ENCODE measurements at places on chromosomes 7 and 10.

- no peak for DNase-seq
Observed at GRCh38 chr10:96687317-96688012, 32.8 kb downstream of the PIK3AP1 start.

GRCh38 chr10:14686356-14686755, 88.3 kb downstream of the FAM107B start:
- no peak for DNase-seq

DNA sequence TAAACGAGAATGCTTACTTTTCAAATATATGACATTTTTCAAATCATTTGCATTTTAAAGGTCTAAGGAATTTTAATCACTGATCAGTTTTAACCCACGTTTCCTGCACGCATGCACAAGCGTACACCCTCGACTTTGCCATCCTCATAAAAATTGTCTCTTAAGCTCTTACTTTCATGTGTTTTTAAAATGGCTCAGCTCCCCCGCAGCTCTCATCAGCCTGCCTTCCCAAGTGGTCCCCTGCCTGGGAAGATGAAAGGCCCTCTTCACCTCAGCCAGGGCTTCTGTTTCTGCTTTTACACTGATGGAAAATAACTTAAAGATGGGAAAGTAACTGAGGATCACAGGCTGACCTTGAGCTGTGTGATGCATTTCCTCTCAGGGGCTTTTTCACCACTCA, 131.6 kb upstream of the LSM8 start:
- DNase-seq: no peak

DNA sequence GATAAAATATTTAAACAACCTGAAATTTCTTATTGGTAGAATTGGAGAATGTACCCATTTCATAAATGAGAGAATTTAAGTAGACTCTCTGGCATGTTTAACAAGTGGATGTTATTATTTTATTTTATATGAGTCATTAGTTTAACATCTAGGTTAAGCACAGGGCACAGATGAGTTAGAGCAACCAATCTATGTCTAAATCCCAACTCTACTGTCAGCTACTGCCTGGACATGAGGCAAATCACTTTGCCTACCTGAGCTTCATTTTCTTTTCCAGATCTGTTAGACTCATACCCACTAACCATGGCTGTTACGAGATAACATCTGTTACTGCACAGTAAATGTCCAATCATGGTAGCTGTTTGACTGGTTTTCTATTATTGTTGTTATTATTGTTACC, 251.1 kb downstream of the INHBA start:
- no peak for DNase-seq

GRCh38 chr7:116290740-116291139, 80.4 kb downstream of the TES start:
- DNase-seq: no peak

GRCh38 chr10:132716691-132717490, 69.1 kb downstream of the NKX6-2 start:
- no peak for DNase-seq

- DNase-seq: no peak
Observed at GRCh38 chr10:117201826-117202225, 4.5 kb downstream of the KCNK18 start.

- DNase-seq: no peak
Observed at GRCh38 chr10:14116837-14117236, 213.9 kb downstream of the FRMD4A start.

DNA sequence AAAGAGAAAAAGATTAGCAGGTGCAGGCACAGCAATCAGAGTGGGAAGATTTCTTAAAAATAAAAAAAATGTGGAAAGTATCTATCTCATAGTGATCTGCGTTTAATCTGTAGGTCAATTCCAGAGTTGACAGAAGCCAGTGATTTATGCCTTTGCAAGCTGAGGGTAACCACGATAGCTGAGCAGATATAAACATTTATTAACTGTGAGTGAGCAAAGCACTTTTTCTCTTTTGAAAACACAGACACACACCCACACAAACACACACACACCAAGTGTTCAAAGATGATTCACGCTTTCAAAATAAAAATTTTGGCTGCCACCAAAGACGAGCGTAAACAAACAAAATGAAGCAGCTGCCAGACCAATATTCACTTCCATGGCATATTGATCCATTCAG, 243.2 kb upstream of the SLC26A5 start:
- DNase-seq: no peak

DNA sequence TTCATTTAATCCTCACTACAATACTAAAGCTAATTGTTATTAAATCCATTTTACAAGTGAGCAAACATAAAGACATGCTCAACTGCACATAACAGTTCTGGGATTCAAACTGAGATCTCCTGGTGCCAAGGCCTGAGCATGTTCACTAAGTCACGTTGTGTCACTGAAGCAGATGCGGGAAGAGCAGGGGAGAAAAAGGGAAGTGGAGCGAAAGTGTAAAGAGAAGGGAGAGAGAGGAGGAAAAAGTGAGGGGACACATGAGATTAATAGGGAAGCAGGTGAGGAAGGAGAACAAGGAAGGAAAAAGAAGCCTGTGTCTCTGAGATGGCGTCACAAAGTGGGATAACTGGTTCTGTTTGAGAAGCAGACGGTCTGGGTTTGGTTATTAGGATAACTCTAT, 38.9 kb upstream of the KAT6B start:
- DNase-seq: no peak

GRCh38 chr7:112448891-112449290, 1.4 kb upstream of the IFRD1 start:
- DNase-seq: no peak

- DNase-seq: no peak
Observed at GRCh38 chr10:50396491-50397311, 145.4 kb upstream of the ASAH2 start.

DNA sequence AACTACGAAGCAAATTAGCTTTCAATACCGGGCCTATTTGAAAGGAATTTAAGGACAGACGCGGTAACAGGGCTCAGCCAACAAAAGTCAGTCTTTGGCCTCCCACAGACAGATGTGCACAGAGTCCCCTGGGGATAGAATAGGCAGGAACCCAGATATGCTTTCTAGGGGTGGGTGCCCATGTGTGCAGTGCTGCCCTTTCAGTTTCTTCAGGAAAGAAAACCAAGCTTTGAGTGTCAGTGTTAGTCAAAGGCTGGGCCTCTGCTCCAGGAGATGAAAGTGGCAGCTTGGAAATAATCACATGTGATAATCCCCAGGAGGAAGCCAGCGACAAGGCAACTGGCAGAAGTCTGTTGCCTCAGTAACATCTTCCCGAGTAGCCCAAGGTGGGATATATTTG, 43.8 kb upstream of the CSTF2T start:
- DNase-seq: no peak

- no peak for DNase-seq
Observed at GRCh38 chr7:29289156-29290021, 94.8 kb downstream of the CHN2 start.

- DNase-seq: no peak
Observed at GRCh38 chr10:32054094-32054493, 2.1 kb downstream of the KIF5B start.

GRCh38 chr10:71072823-71073210, 139.6 kb upstream of the UNC5B start:
- no peak for DNase-seq

DNA sequence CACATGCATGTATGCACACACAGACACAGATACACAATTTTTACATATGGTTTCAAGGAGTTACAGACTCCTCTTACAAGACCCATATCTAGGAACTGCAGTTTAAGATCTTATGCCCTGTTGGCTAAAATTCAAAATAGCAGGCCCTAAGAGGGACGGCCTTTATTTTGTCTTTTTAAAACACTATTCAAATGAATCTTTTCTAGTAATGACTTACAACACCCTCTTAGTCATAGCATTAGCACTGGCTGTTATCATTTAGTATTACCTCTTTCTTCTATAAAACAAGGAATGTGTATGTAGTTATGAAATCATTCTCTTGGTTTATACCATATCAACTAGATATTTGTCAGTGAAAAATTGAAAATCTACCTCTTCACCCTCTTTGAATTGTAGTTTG, 15.3 kb downstream of the PAPSS2 start:
- no peak for DNase-seq

DNA sequence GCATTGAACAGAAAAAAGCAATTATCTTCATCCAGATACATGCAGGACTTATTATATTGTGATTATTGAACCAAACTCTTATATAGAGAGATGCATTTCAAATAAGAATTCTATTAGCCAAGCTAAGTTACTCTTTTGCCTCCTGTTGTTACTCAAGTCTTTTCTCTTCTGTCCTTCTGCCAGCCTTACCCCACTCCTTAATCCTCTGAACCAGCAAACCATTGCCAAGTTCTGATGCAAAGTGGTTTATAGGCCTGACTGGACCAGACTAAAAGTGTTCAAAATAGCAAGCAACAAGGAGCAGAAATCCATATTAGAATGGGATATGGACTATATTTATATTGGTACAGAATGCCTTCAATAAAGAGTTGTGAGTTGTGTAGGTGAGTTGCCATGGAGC, 2.2 kb upstream of the SLC26A4 start:
- DNase-seq: no peak

DNA sequence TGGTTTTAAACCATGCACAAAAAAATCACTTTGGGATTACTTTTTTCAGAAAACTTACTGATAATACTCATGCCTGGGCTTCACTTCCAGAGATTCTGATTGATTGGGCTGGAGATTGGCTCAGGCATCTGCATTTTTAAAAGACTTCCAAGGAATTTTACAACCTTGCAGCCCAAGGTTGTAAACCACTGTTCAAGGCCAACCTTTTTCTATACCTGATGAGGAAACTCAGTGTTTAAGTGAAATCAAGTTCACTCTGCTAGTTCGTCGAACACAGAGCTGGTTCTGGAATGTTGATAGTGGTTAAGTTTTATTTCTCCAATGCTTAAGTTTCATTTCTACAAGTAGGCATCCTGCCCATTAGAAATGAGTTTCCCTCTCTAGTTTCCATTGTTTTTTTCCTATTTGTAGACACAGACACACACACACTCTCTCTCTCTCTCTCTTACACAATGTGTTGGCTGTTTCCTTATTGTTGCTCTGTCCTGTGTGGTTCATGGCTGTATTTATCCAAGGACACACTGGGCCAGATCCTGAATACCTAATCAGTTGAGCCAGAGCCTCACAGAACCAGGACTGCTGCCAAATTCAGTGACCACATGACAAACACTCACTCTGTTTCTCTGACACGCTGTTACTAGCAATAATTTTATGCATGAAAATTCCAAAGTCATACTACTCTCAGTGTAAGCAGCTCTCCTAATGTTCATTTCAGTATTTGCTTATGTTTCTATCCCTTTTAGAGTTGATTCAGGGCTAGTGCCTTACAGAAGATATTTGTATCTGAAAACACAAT, 3.7 kb upstream of the IFIT1B start:
- DNase-seq: no peak

DNA sequence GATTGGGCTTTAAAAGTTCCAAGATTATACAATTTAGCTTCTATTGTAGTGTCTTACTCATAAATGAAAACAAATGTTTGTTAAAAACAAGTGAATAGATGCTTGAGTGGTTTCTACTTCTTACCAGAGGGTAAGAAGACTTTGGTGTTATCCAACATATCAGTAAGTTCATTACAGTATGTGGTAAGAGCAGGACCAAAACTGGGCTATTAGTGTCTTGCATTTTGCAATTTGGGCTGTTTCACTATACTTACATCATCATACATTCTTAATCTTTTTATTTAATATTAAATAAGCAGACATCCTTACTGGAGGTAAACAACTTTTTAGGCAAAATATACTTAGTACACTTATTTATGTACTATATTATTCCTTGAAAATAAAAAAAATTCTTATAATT, 248.4 kb upstream of the HGF start:
- DNase-seq: no peak

GRCh38 chr10:27659786-27660185, 85.8 kb downstream of the MKX start:
- no peak for DNase-seq

- no peak for DNase-seq
Observed at GRCh38 chr10:12408472-12408871, 59.1 kb downstream of the CAMK1D start.

DNA sequence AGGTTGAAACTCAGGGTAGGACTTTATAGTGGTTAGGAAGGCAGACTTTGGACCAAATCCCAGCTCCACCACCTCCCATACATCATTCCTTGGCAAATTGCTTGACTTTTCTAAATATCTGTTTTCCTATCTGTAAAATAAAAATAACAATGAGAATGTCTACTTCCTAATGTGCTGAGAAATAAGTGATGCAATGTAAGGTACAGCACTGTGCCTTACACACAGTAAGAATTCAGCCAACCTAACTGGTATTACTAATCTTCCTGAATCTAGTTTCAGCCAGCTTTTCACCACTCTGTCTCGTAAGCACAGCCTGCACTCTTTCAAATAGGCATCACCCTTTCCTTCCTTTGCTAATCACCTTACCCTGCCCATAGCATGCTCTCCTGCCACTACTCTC, 9.7 kb downstream of the PRLHR start:
- no peak for DNase-seq

GRCh38 chr7:105013221-105013815, 687 bp upstream of the KMT2E start:
- peak; percentile 93 for DNase-seq

GRCh38 chr10:88493691-88494483, 89.2 kb downstream of the RNLS start:
- DNase-seq: peak; percentile 3

- no peak for DNase-seq
Observed at GRCh38 chr10:32981760-32982159, 23.7 kb upstream of the ITGB1 start.

GRCh38 chr7:68030530-68030929, 1033.9 kb downstream of the TYW1 start:
- DNase-seq: no peak

Data from naive B cell (primary cell).